CD8-positive, alpha-beta memory T cell (primary cell): ENCODE measurements at places on chromosomes 4 and X. TPM values are rescaled to one million over a fixed set of nuclear protein-coding genes. Genes with fewer than 3 reads are reported as not detected.
A peak's percentile ranks its signal among the peaks of the same experiment; 100 is the strongest.

The IL1RAPL2 gene
- total RNA-seq: not detected

The TAF9B gene
- 27.7 TPM for total RNA-seq

GRCh38 chr4:177798161-177798560 is 355.9 kb upstream of the AGA start:
- H3K4me3 ChIP-seq: no peak overlapping the region
- H3K27ac ChIP-seq: no peak overlapping the region
- H3K36me3 ChIP-seq: no peaks in the 10 kb centered on the region
- no peaks in the 10 kb centered on the region for H3K4me1 ChIP-seq

DNA sequence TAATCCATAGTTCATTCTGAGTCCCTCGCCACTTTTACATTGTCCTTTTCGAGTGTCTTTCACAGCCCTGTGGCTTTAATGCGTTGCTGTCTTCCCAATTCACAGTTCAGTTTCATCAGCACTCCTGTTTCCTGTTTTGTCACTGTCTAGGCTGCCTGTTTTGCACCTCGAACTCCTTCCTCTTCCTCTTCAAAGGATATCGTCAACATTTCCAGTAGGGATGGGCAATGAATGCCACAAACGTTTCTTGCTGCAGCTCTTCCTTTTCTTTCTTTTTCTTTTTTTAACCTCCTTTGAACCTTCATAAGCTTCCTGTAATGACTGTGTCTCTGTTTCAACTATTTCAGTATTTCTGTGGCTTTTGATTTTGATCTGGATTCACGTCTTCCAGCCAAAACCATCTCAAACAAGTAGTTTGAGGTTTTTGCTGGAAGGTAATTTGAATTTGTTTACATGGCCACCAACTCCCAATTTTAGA is 105.4 kb downstream of the ANXA3 start:
- no peak for DNase-seq
- H3K36me3 ChIP-seq: no peaks in the 10 kb centered on the region
- no peak overlapping the region for H3K27ac ChIP-seq
- H3K4me1 ChIP-seq: peaks cover 17% of the 10 kb centered on the region
- peak overlapping the region; percentile 6 for H3K4me3 ChIP-seq
- H3K27me3 ChIP-seq: no peaks in the 10 kb centered on the region

- no peak overlapping the region for H3K4me3 ChIP-seq
- H3K4me1 ChIP-seq: no peaks in the 10 kb centered on the region
- H3K27me3 ChIP-seq: peaks cover 5% of the 10 kb centered on the region
- DNase-seq: no peak
- no peaks in the 10 kb centered on the region for H3K36me3 ChIP-seq
Measured at GRCh38 chr4:5895287-5895686, 2.4 kb upstream of the CRMP1 start.

- H3K27ac ChIP-seq: no peak overlapping the region
- no peak overlapping the region for H3K4me3 ChIP-seq
- no peak for DNase-seq
- no peaks in the 10 kb centered on the region for H3K4me1 ChIP-seq
- H3K36me3 ChIP-seq: peaks cover 12% of the 10 kb centered on the region
Measured at GRCh38 chrX:124098089-124098488, 136.6 kb downstream of the STAG2 start.
